AG04449 (cell line): ENCODE measurements at places on chromosomes 11 and 22.

GRCh38 chr11:72265951-72266350, 22.0 kb upstream of the PHOX2A start:
- no peak for DNase-seq

GRCh38 chr22:48678171-48679135, 1149.2 kb downstream of the BRD1 start:
- no peak for DNase-seq

DNA sequence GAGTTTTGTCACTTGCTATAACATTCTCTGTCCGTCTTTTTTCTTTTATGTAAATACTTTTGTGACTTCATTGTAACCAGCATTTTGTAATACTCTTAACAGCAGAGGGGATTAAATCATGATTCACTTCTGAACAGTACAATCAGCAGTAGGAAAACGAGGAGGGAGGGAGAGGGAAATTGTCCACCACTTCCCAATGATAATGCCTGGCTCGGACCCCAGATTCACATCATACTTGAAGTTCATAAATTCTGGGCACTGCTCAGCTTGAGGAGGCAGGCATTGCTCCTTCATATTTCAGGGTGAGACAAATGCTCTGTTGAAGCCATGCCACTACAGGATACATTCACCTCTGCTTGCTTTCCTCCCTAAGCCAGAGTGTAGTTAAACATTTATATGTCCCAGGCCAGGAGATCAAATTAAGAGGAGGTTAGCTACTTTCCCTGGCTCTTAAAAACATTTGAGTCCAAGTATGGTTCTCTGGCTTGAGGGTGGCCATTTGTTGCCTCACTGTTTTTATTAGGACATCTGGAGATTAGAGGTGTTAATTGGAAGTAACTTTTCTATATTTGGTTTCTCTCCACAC, 129.0 kb upstream of the LDLRAD3 start:
- no peak for DNase-seq

DNA sequence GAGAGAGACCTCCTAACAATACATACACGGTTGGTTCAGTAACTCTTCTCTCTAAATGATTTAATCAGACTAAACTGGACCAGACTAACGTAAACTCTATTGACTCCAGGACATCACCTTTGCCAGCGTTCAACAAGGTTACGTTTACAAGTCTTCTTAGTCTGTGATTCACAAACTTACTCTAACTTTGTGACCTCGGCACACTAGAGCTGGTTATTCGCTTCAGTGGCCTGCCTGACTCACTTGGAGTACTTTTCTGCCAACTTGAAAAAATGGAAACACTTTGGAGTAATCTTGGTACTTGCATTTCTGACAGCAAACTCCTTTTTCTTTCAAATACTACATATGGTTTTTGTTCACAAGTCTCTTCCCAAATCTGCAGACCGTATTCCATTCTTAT, 26.2 kb downstream of the MTMR2 start:
- DNase-seq = peak; percentile 17

GRCh38 chr22:47588578-47588960, 826.1 kb downstream of the TBC1D22A start:
- no peak for DNase-seq

DNA sequence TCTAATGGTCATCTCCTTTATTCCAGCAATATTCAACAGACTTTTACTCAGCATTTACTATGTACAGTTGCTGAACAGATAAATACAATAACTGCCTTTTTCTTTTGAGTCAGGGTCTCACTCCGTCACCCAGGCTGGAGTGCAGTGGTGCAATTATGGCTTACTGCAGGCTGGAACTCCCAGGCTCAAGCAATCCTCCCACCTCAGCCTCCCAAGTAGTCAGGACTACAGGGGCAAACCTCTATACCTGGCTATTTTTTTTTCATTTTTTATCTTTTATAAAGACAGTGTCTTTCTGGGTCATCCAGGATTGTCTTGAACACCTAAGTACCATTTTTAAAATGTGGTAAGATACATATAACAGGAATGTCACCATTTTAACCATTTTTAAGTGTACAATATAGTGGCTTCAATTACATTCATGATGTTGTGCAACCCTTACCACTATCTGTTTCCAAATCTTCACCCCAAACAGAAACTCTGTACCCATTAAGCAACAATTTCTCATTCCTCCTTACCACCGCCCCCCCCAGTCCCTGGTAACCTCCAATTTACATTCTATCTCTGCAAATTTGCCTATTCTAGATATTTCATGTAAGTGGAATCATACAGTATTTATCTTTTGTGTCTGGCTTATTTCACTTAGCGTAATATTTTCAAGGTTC, 67.8 kb downstream of the MIAT start:
- no peak for DNase-seq
